Endodermal cell (in vitro differentiated cells): ENCODE measurements at places on chromosomes 4 and X. TPM values are rescaled to one million over a fixed set of nuclear protein-coding genes. Genes with fewer than 3 reads are reported as not detected.

Gene DRP2
- total RNA-seq: 0.15 and 0.20 TPM in 2 replicates

Gene ACE2
- 0.33 to 1.2 TPM (median 0.73 TPM) in 3 replicates for total RNA-seq

Gene STBD1
- 0.31 and 0.47 TPM in 2 replicates for total RNA-seq

Gene DCHS2
- total RNA-seq: 0.20 and 0.24 TPM in 2 replicates

Gene TACR3
- 0.53 to 0.68 TPM (median 0.65 TPM) in 3 replicates for total RNA-seq

Gene SYN1
- total RNA-seq: 4.9 and 7.3 TPM in 2 replicates

Gene C4orf17
- not detected in 3 replicates for total RNA-seq
